ENCODE measurements at places on chromosomes 12 and 14.

DNA sequence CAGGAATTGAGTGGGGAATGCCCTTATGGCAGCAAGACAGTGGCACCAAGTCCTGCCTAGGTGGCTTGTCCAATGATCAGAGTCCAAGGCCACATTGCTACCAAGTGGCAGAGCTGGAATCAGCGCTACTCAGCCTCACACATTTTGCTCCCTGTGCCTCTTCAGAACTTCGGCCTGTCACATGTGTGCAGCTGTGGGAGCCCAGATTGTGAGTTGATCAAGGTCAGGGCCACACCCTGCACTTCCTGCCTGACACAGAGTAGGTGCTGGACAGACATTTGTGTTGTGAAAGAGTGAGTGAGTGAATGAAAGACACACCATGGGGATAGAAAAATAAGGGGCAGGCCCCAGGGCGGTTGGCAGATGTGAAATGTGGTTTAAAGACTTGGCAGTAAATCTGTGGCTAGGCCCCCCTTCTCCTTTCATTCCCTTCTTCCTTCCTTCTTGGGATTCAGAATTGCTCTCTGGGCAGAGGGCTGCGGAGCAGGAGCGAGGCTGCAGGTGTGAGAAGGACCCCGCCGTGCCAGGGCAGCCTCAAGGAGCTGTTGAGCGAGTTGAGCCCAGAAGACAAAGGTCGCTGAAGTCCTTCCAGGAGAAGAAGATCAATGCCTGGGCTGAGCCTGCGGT lies 83.5 kb downstream of the SLC25A47 start:
- DNase-seq = no peak

DNA sequence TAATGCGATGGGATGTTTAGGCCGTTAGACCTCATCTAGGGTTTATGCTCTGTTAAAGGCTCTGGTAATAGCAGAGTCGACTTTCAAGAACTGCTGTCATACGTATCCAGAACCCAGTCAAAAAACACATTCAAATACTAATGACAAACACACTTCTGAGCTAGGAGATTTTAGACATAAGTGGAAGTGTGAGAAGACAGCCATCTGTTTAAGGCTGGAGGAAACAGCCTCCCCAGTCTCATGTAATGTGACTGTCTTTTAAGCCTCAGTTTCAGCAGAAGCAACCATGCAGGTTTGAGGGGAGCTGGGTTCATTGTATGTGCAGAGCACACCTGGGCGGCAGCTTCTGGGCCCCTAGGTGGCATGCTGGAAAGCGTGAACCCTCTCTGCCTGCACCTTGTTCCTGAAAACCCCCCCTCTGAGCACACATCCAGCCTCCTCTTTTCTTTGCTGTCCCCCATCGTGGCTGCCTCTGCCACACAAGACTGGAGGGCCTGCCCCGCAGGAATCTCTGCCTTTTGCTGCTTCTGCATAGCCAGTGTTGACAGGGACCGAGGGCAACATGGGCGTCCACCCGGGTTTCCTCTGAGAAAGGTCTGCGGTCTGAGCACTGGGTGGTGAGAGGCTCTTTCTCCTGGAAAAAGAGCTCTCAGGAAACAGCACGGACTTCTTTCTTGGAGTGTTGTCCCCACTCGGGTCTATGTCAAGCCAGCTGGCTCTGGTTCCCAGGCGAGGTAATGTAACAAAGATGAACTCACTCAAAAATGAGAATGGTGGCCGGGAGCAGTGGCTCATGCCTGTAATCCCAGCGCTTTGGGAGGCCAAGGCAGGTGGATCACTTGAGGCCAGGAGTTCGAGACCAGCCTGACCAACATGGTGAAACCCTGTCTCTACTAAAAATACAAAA lies 11.6 kb downstream of the WNT5B start:
- DNase-seq = no peak

DNA sequence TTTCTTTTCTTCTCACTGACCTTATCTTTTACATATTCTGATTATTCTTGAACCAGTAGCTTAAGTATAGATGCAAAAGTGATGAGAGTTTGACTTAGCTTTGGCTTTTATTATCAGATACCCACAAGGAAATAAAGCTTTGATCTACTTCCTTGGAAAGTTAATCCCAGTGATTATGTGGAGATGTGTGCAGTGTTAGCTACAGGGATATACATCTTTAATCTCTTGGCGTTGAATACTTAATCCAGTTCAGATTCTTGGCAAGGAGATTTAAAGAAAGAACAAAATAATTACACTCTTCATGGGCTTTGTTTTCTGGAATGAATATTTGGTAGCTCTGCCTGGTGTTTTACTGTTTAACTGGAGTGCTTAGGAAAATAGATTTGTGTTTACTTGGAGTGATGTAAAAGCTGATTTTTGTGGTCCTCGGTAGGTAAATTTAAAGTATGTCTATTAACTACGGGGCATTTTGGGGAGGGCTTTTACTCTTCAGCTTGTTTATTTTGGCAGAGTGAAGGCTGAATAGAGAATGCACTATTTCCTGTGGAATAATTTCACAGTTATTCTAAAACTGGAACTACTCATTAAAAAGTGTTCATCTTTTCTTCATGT lies 150.1 kb upstream of the LRIG3 start:
- DNase-seq = no peak

GRCh38 chr12:10361084-10361483 lies 28.8 kb downstream of the KLRK1 start:
- no peak for DNase-seq

GRCh38 chr14:76277586-76278130 lies 98.3 kb upstream of the ESRRB start:
- DNase-seq = peak; percentile 41

DNA sequence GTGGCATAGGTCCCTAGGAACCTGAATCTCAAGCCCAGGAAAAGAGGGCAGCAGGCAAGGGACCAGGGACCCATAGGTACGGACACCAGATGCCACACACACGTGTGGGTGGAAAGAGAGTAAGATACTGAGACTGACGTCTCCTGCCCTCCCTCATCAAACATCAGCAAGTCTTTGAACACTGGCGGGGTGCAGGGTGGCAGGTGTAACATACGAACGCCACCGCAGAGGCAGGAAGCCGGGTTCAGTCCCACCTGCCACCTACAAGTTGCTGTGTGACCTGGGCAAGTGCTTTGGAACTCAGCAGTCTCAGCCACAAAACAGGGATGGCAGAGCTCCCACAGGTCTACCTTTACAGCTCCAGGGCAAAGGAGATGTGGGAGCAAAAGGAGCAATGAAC lies 11.1 kb downstream of the ACTN1 start:
- DNase-seq = no peak

- DNase-seq = no peak
Observed at GRCh38 chr14:102140750-102141145, 1.1 kb downstream of the WDR20 start.

GRCh38 chr12:27805238-27805637 lies 25.2 kb upstream of the MANSC4 start:
- DNase-seq = no peak
